ENCODE measurements at places on chromosomes 2 and 18.

DNA sequence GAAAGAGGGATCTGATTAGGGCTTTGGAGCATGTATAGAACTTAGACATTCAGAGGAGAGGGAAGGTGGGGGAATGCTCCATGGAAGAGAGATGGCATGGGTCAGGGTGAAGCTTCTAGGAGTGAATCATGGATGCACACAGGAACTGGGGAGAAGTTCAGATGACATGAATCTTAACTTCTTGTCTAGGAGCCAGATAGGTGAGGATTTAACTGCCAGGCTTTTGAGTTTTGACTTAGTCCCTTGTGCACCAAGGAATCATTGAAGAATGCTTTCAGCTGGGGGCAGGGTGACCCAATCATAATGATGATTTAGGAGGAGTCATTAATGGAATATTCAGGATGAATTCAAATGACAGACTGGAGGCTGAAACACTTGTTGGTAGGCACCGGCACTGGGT lies 48.7 kb downstream of the ACYP2 start:
- DNase-seq: no peak

DNA sequence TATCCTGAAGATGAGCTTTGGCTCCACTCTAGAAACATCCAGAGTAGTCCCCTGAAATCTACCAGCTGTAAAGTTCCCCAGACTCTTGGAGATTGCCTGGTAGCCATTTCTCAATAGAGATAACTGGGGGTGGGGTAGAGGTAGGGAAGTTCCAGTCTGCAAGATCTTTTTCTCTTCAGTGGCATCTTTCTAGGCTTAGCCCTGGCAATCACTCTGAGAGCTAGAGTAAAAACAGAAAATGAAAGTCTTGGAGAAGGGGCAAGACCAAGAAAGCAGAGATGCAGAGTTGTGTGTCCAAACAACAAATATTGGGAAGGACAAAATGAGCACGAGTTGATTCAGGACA lies 41.8 kb upstream of the LCLAT1 start:
- DNase-seq: no peak

DNA sequence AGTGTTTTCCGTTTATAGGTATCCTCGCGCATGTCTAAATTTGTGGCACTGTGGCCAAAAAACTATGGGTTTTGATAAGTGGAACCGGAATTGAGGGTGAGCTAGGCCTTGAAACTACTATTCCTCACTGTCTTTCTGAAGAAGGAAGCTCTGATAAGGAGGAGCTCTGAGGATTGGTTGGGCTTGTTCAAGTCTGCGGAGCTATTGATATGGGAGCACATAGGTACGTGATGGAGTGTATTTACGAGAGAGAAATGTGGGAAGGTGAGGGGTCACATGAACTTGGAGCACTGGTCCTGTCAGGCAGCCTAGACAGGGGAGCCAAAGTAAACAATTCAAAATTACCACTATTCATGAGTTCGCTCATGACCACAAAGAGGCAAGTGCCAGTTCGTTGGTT lies 131.4 kb downstream of the BABAM2 start:
- DNase-seq: no peak

DNA sequence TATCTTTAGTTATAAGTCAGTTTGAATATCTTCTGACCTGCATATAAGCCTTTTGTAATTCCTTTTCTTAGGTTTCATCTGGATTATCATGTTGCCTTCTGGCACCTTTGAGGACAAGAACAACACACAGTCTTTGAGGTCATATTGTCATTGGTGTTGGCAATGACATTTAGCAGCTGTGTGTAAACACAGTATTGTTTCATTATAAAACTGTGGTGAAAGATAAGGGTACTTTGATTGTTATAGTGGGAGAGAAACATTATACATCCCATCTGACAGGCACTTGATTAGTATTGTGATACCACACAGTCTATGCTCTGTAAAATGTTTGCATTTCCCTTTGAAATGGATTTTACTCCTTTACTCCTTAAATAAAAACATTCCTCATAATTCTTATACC lies 313.5 kb downstream of the RPRM start:
- no peak for DNase-seq

- peak; percentile 42 for DNase-seq
Observed at GRCh38 chr2:200305797-200306195, 697 bp upstream of the SPATS2L start.

DNA sequence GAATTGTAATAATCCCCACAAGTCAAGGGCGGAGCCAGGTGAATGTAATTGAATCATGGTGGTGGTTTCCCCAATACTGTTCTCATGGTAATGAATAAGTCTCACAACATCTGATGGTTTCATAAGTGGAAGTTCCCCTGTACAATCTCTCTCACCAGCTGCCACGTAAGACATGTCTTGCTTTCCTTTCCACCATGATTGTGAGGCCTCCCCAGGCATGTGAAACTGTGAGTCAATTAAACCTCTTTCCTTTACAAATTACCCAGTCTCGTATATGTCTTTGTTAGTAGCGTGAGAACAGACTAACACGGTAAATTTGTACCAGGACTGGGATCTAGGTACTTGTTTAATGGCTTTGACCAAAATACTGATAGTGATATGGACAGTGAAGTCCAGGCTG lies 744.3 kb upstream of the REG3G start:
- DNase-seq: no peak

- no peak for DNase-seq
Observed at GRCh38 chr18:48649231-48649630, 110.4 kb downstream of the CTIF start.

GRCh38 chr18:23922939-23923338 lies 91.6 kb upstream of the TTC39C start:
- DNase-seq: no peak

GRCh38 chr2:46434851-46435273 lies 44.5 kb upstream of the TMEM247 start:
- peak; percentile 21 for DNase-seq

- no peak for DNase-seq
Observed at GRCh38 chr18:4058179-4058578, 396.9 kb downstream of the DLGAP1 start.

DNA sequence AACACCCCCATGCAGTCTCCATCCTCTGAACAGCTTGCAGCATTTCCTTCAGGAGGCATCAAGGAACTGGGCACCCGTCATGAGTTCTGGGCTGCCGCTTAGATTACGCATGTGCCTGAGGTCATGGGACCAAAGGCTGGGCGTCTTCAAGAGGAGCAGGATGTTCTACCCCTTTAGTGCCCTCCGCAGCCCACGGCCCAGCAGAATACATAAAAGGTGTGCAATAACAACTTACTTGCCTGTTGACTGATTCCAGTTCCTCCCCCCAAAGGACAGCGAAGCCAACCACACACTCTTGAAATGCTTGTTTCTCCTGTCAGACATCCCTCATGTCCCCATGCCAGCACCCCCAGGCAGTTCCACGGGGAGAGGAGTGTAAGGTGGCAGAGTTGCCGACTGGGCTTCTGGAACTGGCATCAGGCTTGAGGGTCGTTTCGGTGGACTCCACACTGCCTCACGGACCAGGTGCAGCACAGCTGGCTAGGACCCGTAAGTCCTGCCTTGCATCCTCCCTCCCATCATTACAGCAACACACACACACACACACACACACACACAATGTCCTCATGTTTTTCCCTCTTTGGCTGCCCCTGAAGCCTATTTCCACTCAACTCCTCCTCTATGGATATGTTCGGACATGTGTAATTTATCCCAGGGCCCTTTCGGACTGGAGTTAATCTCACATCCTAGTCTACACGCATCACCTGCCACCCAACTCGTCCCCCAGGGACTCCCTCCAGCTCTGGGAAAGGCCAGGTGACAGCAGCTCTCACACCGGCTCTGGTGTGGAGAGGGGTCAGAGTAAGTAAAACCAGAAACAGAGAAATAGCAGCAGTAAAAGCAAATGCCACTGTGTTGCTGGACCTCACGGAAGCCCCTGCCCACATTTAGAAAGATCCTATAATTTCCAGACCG lies 200.7 kb downstream of the BCL11A start:
- DNase-seq: no peak

GRCh38 chr2:54606393-54606958 lies 117.0 kb upstream of the EML6 start:
- peak; percentile 48 for DNase-seq

GRCh38 chr18:48850822-48851598 lies 99.8 kb downstream of the SMAD7 start:
- peak; percentile 66 for DNase-seq

- DNase-seq: no peak
Observed at GRCh38 chr18:6728331-6728730, 1.2 kb upstream of the ARHGAP28 start.

- DNase-seq: peak; percentile 4
Observed at GRCh38 chr18:70469916-70470315, 181.1 kb downstream of the SOCS6 start.

DNA sequence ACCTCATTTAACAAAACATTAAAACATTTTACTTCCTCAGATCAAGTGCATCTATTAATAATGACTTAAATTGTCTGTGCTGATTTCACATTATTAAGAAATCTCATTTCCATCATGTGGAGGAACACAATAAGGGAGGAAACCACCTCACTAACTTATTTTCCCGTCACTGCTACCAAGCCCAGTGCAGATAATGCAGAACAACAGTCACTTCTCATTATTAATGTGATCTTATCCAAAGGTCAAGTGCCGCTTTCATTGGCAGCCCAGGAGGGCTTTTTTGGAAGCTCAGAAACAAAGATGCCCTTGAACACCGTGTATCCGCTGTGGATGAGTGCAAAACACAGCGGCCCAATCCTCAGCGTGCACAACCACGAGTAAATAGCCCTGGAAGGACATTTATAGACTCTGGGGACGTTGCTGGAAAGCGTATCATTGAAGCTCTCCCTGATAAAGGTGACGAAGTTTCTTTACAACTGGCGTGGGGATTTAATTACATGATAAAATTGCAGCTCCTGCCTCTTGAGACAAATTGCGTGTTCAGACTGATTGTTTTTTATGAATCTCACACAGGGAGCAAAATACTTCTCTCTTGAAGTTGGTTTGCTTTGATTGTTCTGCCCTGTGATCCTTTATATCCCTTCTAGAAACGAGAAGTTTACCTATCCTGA lies 13.2 kb downstream of the ASB18 start:
- no peak for DNase-seq
